Upper lobe of right lung (tissue), 1 donor: ENCODE measurements at places on chromosomes 6 and 20. TPM values are rescaled to one million over a fixed set of nuclear protein-coding genes. Genes with fewer than 3 reads are reported as not detected.

DNA sequence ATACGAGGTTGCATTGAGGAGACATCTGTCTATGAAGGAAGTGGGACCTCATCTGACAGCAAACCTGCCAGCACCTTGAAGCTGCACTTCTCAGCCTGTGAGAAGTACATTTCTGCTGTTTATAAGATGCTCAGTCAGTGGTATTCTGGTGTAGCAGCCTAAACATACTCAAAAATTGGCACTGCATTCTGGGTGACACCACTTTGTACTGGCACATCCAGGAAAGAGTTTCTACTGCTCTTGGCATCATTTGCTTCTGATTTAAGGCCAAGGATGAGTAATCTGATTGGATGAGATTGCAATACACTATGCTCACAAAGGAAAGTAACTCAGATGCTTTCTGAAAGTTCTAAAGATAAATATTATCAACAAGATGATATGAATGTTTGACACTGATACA, 275.4 kb upstream of the TFAP2D start:
- no peak for DNase-seq

GRCh38 chr6:13486679-13487121, 700 bp downstream of the GFOD1 start:
- peak; percentile 84 for DNase-seq

- no peak for DNase-seq
These were observed 1424.6 kb upstream of the ADGRB3 start for GRCh38 chr6:67210450-67210849.

The LGSN gene
- total RNA-seq: 0.38 TPM

The SPTLC3 gene
- total RNA-seq: 35.3 TPM

The ZNF831 gene
- total RNA-seq: 1.0 TPM

The SCRT2 gene
- not detected for total RNA-seq

The LY6G6D gene
- not detected for total RNA-seq

The FAM209B gene
- not detected for total RNA-seq

DNA sequence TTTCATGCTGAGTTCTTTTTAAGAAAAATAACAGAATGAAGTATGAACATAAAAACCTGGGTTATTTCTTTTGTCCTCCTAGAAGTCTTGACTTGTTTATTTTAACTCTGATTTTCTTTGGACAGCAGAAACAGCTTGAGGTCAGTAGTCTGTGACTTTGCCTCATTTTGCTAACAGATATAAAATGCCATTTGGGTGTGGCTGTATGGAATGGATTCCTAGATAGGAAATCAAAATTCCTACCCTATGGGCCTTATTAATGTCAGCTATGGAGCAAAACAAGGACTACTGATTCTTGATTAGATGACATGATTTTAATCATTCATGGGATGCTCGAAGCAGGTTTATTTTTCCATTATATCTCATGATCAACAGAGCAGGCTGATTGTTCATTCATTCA, 46.8 kb upstream of the TENT5A start:
- no peak for DNase-seq

GRCh38 chr6:142014515-142014914, 118.2 kb upstream of the GJE1 start:
- DNase-seq: no peak

The OR2H2 gene
- not detected for total RNA-seq

- DNase-seq: no peak
These were observed 69.5 kb upstream of the FABP7 start for GRCh38 chr6:122709922-122710512.

The EMILIN3 gene
- not detected for total RNA-seq

The ATRN gene
- 31.6 TPM for total RNA-seq
